Stimulated activated CD4-positive, alpha-beta T cell treated with anti-CD3 and anti-CD28 coated beads, Interleukin-1b, Interleukin-23, amount 100 ng/mL, for 4 hours (primary cell): ENCODE measurements at places on chromosomes 6 and 20.

GRCh38 chr6:69915346-69915745 is 49.0 kb downstream of the COL19A1 start:
- no peak for DNase-seq

GRCh38 chr6:127969701-127970100 is 68.8 kb upstream of the THEMIS start:
- DNase-seq, result no peak

DNA sequence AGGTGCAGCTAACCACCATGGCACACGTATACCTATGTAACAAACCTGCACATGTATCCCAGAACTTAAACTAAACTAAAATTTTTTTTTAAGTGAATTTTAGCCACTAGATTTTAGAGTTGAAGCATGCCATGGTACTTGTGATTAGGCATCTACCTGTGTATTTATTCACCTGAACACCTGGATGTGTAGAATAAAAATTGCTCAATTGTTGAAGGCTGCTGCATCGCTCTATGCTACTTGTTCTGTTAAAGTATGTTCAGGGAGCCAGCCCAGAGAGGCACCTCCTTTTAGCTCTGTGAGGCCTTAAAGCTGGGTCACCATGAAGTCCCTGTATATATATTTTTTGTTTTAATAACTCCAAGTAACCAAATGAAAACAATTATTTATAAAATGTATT is 28.3 kb downstream of the SLC22A3 start:
- DNase-seq, result no peak

GRCh38 chr6:84651583-84651982 is 112.8 kb downstream of the TBX18 start:
- no peak for DNase-seq

DNA sequence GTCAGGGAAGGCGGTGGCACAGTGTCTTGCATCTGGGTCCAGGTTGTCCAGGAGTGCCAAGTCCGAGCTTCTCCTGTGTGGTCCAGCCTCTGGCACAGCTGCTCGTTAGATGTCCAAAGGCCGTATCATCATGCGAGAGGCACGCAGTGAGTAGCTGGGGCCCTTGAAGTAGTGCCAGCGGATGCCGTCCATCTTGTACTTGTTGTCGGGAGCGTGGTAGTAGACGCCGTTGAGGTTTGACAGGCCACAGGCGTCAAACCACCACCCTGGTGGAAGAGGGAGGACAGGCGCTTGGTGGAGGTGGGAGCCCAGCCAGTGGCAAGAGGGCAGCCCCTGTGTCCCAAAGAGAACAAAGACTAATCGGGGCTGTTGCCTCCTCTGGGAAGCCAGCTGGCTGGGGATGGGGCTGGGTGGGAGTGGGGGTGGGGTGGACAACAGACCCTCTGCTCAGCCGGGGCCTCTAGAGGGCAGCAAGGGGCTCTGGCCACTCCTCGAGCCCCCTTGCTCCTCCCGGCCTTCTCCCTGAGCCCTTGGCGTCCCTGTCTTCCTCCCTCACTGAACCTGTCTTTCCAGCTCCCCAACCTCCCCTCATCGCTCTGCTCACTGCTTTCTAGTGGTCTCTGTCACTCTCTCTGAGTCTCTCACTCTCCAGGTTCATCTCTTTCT is 39.5 kb downstream of the FAM110A start:
- DNase-seq, result no peak

DNA sequence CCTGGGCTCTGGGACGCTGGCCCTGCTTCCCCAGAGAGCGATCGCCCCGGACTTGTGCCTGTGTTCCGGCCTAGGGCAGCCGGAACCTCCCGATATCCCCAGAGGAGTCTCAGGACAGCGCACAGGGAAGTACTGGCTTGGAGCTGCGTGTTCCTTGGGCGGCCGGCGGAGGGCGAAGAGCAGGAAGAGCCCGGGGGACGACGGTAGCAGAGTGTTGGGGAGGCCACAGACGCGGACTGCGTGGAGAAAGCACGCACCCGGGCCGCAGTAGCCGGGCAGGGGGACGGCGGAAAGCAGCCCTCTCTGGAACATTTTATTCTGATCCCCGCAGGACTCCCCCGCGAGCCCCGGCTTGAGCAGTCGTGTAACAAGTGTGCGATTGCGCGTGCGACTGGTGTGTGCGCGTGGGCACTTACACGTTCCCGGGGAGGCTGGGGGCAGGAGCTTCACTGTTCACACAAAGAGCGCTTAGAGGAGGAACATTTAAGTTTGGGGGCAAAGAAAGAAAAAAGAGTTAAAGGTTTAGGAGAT is 36.1 kb downstream of the NCR2 start:
- no peak for DNase-seq

GRCh38 chr6:125714441-125715090 is 34.9 kb upstream of the HEY2 start:
- no peak for DNase-seq

- no peak for DNase-seq
Measured at GRCh38 chr6:151300267-151300991, 60.7 kb downstream of the AKAP12 start.

DNA sequence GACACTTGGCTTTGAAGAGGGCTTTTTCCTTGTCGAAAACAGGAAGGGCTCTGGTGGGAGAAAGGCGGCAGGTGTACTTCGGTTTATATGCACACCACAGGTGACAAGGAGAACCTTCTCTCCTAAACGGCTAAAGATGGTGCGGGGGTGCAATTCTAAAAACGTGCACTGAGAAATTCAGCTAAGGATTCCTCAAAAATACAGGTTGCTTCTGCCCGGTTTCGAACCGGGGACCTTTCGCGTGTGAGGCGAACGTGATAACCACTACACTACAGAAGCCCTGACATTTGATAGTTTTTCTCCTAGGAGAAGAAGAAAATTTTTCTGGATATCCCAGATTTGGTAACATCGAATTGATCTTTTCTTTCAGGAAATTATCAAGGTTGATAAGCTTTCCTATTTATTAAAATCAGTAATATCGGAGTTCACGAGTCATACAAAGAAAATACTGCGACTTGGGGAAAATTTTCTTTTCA is 32.0 kb downstream of the POM121L2 start:
- DNase-seq, result no peak

DNA sequence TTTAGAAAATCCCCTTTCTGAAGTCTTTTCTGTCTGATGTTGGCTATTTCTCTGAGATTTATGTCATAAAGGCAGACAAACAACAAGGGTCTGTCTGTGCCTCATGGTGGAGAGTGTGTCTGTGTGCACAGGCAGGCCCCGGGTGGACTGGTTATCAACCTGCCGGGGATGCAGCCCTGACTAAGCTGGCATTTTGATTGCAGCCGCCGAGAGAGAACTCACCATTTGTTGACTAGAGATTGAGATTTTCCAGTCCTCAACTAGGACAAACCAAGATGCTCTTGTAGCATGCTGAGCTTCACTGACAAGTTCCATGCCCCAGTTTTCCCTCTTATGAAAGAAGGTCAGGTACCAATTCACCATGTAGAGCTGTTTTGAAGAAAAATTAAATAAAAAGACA is 363.6 kb upstream of the CNR1 start:
- DNase-seq, result no peak

DNA sequence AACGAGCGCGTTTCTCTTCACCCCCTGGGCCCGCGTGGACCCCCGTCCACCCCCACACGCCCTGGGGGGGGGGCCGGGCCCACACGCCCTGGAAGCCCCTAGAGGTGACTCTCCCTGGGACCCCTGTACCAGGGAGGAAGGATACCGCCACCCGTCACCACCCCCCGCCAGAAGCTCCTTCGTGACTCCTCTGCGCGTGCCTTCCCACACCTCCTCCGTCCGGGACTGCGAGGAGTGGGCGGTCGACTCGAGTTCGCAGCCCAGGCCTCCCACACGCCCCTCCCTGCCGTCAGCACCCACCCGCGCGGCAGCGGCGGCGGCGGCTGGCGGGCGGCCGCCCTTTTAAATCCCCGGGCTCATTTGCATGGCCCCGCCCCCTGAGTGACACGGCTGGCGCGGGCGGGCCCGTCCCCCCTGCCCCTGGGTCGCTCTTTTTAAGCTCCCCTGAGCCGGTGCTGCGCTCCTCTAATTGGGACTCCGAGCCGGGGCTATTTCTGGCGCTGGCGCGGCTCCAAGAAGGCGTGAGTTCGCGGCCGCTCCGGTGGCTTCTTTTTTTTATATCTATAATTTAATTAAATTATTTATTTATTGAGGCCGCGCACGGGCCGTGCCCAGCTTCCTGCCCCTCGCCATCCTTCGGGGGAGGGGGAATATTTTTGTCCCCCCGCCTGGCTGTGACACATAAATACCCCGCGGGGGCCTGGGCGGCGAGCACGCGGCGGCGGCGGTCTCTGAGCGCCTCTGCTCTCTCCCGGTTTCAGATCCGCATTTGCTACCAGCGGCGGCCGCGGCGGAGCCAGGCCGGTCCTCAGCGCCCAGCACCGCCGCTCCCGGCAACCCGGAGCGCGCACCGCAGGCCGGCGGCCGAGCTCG is at the start of gene HMGA1:
HMGA1 (plus strand) TSS at position 431 of the 873 bp plus-strand sequence. CDS start 3,908 bp downstream, outside the sequence.
- DNase-seq, result peak; percentile 90

DNA sequence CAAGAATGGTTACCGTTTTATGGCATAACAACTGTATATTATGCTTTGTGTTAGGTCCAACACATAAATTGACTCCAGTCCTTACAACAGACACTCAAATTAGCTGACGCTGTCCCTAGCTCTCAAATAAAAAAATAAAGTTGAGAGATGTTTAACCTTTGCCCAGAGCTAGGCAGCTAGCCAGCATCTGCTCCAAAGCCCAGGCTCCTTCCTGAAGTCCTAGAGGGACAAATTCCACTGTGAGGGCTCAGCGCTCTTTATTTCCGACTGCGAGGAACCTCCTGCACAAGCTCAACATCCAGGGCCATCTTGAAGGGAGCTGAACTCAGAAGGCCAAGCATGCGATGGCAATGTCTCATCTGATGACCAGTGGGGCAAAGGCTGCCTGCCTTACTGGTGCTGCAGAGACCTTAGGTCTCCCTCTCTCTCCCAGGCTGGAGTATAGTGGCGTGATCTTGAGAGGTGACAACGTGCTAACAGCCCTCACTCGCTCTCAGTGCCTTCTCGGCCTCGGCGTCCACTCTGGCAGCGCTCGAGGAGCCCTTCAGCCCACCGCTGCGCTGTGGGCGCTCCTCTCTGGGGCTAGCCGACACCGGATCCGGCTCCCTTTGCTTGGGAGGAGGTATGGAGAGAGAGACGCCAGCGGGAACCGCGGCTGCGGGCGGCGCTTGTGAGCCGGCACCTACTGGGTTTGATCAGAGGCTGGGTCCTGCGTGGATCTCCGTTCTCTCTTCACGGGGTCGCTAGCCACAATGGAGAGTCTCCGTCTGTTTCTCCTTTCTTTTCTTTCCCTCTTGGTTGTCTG is 24.7 kb upstream of the GFOD1 start:
- no peak for DNase-seq

GRCh38 chr20:21315138-21315537 is 12.0 kb downstream of the XRN2 start:
- DNase-seq, result no peak

- no peak for DNase-seq
Measured at GRCh38 chr6:7409740-7410139, 20.1 kb downstream of the RIOK1 start.
